ENCODE measurements at places on chromosomes 2 and 18. TPM values are rescaled to one million over a fixed set of nuclear protein-coding genes. Genes with fewer than 3 reads are reported as not detected.

CERKL gene
- 0.25 TPM for total RNA-seq

FOXD4L1 gene
- total RNA-seq = not detected

HMSD gene
- 0.88 TPM for total RNA-seq

DNA sequence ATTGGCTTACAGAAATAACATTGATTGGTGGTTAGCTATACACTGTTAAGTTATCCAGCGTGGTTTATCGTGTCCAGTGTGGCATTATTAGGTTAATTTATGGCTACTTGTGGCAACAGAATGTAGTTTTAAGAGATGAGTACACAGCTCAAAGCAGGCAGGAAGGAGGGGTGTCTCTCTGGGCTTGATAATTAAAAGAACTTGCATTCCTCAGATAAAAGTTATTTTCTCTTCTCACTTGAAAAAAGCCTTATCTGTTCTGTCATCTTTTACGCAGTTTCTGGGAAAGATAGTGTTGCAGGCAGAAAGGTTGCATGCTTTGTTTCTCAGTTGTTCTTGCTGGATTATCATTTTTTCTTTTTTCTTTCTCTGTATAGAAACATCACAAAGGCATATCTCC lies 154.4 kb upstream of the COL3A1 start:
- no peak for DNase-seq
- no peaks in the 10 kb centered on the region for H3K4me1 ChIP-seq
- no peak overlapping the region for H3K4me3 ChIP-seq

APOB gene
- total RNA-seq = 0.34 TPM

REEP1 gene
- 0.93 TPM for total RNA-seq

GRCh38 chr2:191853843-191854242 lies 7.0 kb upstream of the CAVIN2 start:
- H3K4me3 ChIP-seq = no peak overlapping the region
- H3K4me1 ChIP-seq = no peaks in the 10 kb centered on the region
- no peak for DNase-seq

- no peaks in the 10 kb centered on the region for H3K4me1 ChIP-seq
- no peak overlapping the region for H3K4me3 ChIP-seq
- H3K27me3 ChIP-seq = no peaks in the 10 kb centered on the region
- DNase-seq = no peak
Observed at GRCh38 chr2:196278491-196278911, 107.1 kb upstream of the STK17B start.

GPAT2 gene
- not detected for total RNA-seq

- no peaks in the 10 kb centered on the region for H3K27me3 ChIP-seq
- H3K27ac ChIP-seq = no peak overlapping the region
- H3K36me3 ChIP-seq = no peaks in the 10 kb centered on the region
- no peaks in the 10 kb centered on the region for H3K4me1 ChIP-seq
- DNase-seq = no peak
- no peak overlapping the region for H3K4me3 ChIP-seq
Observed at GRCh38 chr2:8456151-8457091, 225.4 kb upstream of the ID2 start.

GRCh38 chr18:21112543-21113105 lies 1.0 kb upstream of the ROCK1 start:
- H3K4me3 ChIP-seq = peak overlapping the region; percentile 80
- DNase-seq = no peak

OBSL1 gene
- total RNA-seq = 111 TPM

C2orf72 gene
- total RNA-seq = 2.4 TPM

DNA sequence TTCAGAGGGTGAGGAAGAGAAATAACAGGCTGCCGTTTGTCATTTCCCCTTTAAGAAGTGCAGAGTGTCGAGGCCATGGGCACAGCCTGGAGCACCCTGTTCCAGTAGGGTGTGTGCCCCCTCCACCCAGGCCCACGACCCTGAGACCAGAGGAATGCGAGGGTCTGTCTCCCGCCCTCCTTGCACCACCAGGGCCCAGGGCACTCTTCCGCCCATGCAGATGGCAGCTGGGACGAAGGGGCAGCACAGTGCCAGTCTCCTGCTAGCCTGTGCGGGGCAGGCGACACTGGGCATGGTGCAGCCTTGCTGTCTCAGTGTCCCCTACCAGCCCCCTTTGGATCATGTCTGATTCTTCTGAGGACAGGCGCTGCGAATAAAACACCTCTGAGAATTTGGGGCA lies 15.8 kb upstream of the PDIA6 start:
- H3K27ac ChIP-seq = no peak overlapping the region
- H3K36me3 ChIP-seq = no peaks in the 10 kb centered on the region
- H3K4me1 ChIP-seq = no peaks in the 10 kb centered on the region
- no peak for DNase-seq
- no peak overlapping the region for H3K4me3 ChIP-seq

GRCh38 chr2:166224197-166224596 lies 96.4 kb upstream of the SCN1A start:
- H3K4me1 ChIP-seq = no peaks in the 10 kb centered on the region
- no peak overlapping the region for H3K4me3 ChIP-seq
- no peak for DNase-seq
- no peak overlapping the region for H3K27ac ChIP-seq
- H3K27me3 ChIP-seq = no peaks in the 10 kb centered on the region

DNA sequence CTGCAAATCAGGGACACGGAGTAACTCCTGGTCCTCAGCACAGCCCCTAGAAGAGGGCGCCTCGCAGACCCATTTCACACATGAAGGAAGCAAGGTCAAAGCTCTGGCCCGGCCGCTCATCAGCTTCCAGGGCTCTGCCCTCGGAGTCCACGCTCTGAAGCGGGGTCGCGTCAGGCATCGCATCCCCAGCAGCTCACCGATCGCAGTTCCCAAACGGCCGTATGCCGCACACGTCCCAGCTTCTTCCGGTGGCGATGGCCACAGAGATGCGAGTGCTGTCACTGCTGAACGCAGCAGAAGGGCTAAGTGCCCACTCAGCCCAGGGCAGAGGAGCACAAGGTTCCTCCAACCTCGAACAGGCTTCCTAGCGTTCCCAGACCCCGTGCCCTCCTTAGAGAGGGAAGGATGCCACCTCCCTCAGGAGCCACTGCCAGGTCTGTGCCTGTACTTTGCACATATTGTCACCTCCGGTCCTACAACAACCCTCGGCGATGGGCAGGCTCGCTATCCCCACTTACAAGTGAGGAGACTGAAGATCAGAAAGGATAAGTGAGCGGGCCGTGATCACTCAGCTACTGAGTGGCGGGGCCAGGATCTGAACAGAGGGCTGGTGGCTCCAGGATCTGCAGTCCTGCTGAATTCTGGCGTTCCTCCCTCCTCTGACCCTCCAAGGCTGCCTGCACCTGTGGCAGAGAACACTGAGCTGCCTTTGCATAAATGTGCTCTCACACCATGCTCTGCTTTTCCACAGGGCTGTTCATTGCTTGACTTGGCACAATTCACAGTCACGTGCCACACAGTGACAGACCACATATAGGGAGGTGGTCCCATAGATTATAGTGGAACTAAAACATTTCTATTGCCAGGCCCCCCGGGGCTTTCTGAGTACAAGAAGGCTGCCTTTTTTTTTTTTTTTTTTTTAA lies 71.4 kb downstream of the COPS8 start:
- no peaks in the 10 kb centered on the region for H3K36me3 ChIP-seq
- no peak for DNase-seq
- H3K27me3 ChIP-seq = no peaks in the 10 kb centered on the region
- no peaks in the 10 kb centered on the region for H3K4me1 ChIP-seq
- no peak overlapping the region for H3K27ac ChIP-seq

DNA sequence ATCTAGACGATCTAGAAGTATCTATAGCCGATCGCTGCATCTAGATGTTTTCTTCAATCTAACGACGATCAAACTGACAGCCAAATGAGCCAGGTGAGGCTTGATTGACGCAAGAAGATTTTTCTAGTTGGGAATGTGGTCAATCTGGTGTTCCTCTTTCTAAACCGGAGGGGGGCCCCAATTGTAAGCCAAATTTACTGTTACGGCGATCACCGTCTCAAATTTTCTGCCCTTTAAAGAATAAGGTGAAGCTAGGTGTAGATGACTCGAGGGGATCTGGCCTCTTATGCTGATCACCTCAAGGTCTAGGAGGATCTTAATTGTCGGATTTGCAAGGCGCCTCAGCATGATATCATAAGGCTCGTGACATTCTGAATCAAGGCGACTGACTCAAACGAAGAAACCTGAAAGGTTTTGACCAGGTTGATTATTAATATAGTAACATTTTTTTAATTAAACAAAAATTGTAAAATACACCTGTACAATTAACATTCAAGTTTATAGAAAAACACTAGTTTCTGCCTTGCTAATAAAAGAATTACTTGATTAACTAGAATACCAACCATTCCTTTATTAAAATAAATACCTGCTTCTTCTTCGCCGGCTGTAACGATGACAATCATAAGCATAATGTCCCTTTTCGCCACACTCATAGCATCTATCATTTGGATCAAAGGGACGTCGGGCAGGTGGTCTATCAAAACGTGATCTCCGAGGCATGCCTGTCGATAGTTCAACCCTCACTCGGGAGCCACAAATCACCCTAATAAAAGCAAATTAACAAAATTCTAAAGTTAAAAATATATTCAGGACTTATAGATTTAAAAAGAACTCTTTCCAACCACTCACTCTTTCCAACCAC lies 2.0 kb downstream of the SRSF7 start:
- peaks cover 33% of the 10 kb centered on the region for H3K4me1 ChIP-seq
- H3K4me3 ChIP-seq = peak overlapping the region; percentile 83
- no peak for DNase-seq

PTPN2 gene
- total RNA-seq = 57.9 TPM

UGT1A8 gene
- not detected for total RNA-seq

GRCh38 chr18:8176109-8176508 lies 433.1 kb upstream of the RAB12 start:
- no peaks in the 10 kb centered on the region for H3K27me3 ChIP-seq
- DNase-seq = no peak
- H3K4me3 ChIP-seq = no peak overlapping the region
- no peak overlapping the region for H3K27ac ChIP-seq

- no peak overlapping the region for H3K27ac ChIP-seq
- no peak overlapping the region for H3K4me3 ChIP-seq
- no peak for DNase-seq
- no peaks in the 10 kb centered on the region for H3K36me3 ChIP-seq
- peaks cover 97% of the 10 kb centered on the region for H3K27me3 ChIP-seq
- no peaks in the 10 kb centered on the region for H3K4me1 ChIP-seq
Observed at GRCh38 chr2:176642074-176642473, 372.8 kb downstream of the MTX2 start.

TMEM178A gene
- total RNA-seq = 19.2 TPM

DNA sequence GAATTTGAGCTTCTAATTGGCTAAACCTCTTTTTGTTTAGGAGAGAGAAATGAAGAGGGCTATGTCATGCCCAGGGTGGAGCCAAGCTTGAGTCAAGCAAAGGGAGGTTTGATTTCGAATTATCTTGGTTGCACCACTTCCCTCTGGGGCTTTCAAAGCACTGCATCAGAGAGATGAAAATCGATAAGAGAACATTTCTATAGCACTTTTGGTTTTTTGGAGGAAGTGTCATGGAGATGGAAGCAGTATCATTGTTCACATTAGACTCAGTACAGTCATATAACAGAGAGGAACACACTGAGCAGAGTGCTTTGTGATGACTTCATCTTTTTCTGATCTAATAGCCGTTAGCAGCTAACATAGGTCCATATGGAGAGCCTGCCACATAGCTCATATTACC lies 120.3 kb upstream of the UXS1 start:
- peaks cover 7% of the 10 kb centered on the region for H3K4me1 ChIP-seq
- no peaks in the 10 kb centered on the region for H3K36me3 ChIP-seq
- no peak overlapping the region for H3K27ac ChIP-seq
- no peaks in the 10 kb centered on the region for H3K27me3 ChIP-seq
- H3K4me3 ChIP-seq = no peak overlapping the region

DPP10 gene
- 6.5 TPM for total RNA-seq

GRCh38 chr18:38951633-38952032 lies 1386.0 kb upstream of the CELF4 start:
- H3K4me3 ChIP-seq = no peak overlapping the region
- H3K36me3 ChIP-seq = no peaks in the 10 kb centered on the region
- DNase-seq = no peak
- no peak overlapping the region for H3K27ac ChIP-seq

DNA sequence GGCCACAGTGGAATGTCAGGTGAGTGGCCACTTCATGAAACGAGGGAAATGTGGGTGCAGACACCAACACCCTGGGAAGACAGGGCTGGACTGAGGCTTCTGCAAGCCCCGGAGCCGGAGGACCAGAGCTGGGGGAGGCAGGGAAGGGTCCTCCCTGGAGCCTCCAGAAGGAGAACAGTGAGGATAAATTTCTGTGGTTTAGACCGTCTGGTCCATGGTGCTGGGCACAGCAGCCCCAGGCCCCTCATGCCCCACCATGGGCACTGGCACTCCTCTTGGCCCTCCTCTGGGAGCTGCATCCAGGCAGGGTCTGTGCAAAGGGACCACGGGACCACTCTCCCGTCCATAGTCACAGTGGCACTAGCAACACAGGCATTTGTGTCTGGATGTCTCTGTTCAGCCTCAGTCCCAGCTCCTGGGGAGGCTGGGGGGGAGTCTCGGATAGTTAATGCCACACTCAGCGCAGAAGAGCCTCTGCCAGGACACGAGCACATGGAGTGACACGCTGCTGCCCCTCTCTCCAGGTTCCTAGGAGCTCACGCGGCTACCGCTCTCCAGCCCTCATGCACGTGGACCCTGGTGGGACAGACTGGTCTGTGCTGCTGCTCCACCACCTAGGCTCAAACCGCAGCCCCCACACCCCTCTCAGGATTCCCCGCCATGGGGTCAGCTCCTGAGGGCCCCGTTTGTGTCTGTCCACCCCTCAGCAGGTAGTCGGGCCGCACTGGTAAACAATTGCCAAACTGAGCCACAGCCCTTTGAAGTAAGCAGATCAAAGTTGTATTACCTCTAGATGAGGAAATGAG lies 305.9 kb upstream of the SALL3 start:
- H3K27ac ChIP-seq = no peak overlapping the region
- DNase-seq = no peak
- H3K36me3 ChIP-seq = no peaks in the 10 kb centered on the region
- no peaks in the 10 kb centered on the region for H3K4me1 ChIP-seq

GRCh38 chr2:85265304-85265703 lies 62.5 kb downstream of the TGOLN2 start:
- H3K4me1 ChIP-seq = peaks cover 52% of the 10 kb centered on the region

GRCh38 chr2:1688161-1688560 lies 56.2 kb downstream of the PXDN start:
- H3K4me3 ChIP-seq = no peak overlapping the region
- DNase-seq = no peak
- H3K4me1 ChIP-seq = no peaks in the 10 kb centered on the region
- H3K27me3 ChIP-seq = no peaks in the 10 kb centered on the region
- no peaks in the 10 kb centered on the region for H3K36me3 ChIP-seq
- H3K27ac ChIP-seq = no peak overlapping the region

- peak; percentile 93 for DNase-seq
- peaks cover 70% of the 10 kb centered on the region for H3K4me1 ChIP-seq
- H3K27ac ChIP-seq = peak overlapping the region; percentile 88
Observed at GRCh38 chr18:21342372-21342771, 100.3 kb downstream of the GREB1L start.

TBR1 gene
- total RNA-seq = 0.09 TPM

DNA sequence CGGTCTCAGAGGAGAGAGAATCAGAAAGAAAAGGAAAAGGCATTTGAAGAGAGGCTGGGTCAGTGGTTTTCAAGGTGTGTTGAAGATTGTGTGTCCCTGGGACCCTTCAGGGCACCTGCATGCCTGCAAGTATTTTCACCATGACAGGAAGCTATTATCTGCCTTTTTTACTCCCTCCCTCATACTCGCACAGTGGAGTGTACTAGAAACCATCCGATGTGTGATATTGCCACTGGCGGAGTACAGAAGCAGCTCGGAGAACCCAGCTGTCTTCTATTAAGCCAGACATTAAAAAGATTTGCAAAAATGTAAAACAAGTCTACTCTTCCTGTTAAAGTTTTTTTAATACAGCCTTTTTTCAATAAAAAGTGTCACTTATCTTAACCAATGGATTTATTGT lies 33.7 kb upstream of the RFX8 start:
- no peak overlapping the region for H3K27ac ChIP-seq
- no peaks in the 10 kb centered on the region for H3K27me3 ChIP-seq
- no peaks in the 10 kb centered on the region for H3K36me3 ChIP-seq
- DNase-seq = no peak

Data from neural progenitor cell (in vitro differentiated cells).